ENCODE measurements at places on chromosomes 16 and 17.

DNA sequence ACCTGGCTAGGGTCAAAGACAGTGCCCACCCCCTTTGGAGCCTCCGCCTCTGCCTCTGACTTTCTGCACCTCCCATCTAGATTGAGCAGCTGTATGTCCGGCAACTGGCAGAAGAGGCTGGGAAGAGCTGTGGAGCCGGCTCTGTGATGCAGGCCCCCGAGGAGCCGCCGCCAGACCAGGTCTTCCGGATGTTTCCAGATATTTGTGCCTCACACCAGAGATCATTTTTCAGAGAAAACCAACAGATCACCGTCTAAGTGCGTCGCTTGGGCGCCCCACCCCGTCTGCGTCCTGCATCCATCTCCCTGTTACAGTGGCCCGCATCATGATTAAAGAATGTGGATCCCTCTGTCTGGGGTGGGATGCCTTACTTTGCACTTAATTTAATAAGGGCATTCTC lies 22.1 kb downstream of the IRF8 start:
- DNase-seq: no peak

DNA sequence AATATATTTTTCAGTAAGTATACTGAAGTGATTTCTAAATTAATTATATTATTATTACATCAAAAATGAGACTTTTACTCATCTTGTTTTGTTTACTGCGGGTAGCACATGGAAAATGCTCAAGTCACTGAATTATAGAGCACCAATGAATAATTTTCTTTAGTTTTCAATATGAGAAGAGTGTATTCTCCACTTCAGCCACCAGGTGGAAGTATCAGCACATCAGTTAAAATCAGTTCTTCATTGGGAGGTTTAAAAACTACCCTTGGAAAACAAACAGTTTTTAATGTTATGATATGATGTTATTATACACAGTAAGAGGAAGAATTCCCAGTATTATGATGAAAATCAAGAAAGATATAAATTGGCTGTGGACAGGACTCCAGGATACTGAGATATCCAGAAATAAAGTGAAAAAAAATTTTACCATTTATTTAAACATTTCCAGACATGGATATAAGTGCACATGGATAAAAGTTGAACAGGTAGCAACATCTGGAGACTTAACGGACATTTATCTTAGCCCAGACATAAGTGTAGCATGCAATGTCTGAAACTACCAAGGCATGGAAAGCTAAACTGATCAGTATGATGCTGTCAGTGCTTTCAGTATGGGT lies 467.3 kb downstream of the KCNJ2 start:
- DNase-seq: peak; percentile 10

GRCh38 chr17:40442392-40443195 lies 656 bp upstream of the IGFBP4 start:
- no peak for DNase-seq

- no peak for DNase-seq
Observed at GRCh38 chr17:68657166-68657565, 56.0 kb upstream of the FAM20A start.

DNA sequence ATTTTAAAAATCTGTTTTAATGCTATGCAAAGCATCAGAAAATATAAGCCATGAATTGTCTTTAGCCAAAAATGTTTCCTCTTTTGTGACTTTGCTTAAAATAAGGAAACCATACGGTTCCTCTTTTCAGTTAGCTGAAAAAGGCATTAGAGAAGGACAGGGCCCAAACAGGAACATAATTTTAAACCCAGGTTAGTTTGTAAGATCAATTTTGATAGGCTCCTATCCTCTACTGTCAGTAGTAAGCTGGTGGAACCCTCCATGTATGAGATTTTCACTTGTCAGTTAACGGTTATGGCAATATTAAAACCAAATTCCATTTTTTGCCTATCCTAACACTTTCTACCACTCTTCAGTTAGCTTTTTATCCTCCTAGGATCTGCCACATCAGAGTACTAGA lies 4.3 kb downstream of the EVI2B start:
- DNase-seq: no peak

DNA sequence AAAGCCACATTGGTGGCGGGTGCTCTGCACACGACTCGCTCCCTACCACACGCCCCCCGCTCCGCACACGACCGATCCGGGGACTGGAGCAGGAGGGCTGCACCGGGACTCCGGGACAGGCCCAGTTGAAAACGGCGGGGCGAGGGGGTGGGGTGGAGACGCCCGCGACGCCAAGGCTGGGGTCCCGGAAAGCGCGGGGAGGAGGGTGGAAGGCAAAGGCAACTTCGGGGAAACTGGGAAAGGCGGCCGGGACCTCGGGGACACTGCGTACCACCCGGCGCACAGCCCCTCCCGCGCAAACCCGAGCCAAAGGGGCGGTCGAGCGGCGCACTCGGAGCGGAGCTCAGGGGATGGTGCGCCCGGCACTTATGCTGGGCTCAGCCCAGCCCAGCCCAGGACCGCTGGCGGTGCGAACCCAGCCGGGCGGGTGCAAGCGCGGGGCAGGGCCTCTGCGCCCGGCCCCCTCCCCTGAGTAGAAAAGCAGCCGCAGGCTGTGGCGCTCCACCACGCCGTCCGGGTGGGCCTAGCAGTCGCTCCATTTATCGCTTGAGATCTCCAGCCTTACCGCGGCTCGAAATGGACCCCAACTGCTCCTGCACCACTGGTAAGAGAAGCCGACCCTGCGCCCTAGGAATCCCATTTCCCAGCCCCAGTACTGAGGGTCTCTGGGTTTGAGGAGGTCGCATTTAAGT lies at the start of gene MT1M:
TSS of gene MT1M (plus strand) at position 504 of the 692 bp plus-strand sequence. CDS start at position 577, 73 bp downstream.
- DNase-seq: no peak

DNA sequence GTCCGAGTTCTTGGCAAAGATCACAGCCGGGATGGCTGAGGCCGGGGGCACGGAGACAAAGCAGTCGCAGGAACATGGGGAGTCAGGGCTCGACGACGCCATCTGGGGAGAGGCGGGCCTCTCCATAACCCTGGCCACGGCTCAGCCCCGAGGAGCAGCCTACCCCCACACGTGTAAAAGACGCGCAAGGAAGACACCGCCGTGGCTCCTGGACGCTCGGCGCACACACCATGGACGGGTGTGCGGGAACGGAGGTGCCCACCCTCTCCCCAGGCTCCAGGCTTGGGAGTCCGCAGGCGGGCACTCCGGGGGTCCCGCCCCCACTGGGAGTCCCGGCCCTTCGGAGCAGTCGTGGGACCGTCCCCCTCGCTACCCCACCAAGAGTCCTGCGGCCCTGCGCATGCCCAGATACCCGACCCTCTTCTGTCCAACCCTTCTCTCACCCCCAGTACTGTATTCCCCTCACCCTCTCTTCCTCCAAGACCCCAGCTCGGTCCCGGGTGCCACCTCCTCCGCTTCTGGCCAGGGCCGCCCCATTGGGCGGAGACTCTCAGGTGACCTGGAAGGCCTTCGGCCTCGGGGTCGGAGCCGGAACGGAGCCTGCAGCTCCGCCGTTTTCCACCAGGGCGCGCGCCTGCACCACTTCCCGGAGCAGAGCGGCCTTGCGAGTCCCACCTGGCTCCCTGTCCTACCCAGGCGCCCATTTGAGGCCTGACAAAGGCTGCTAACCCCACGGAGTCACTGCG lies at the start of gene SCRN2:
TSS of gene SCRN2 (minus strand) at position 532 of the 746 bp plus-strand sequence. CDS start at position 102, 430 bp downstream.
- DNase-seq: peak; percentile 34

- peak; percentile 10 for DNase-seq
Observed at GRCh38 chr16:55842369-55843104, 9.6 kb upstream of the CES1 start.

DNA sequence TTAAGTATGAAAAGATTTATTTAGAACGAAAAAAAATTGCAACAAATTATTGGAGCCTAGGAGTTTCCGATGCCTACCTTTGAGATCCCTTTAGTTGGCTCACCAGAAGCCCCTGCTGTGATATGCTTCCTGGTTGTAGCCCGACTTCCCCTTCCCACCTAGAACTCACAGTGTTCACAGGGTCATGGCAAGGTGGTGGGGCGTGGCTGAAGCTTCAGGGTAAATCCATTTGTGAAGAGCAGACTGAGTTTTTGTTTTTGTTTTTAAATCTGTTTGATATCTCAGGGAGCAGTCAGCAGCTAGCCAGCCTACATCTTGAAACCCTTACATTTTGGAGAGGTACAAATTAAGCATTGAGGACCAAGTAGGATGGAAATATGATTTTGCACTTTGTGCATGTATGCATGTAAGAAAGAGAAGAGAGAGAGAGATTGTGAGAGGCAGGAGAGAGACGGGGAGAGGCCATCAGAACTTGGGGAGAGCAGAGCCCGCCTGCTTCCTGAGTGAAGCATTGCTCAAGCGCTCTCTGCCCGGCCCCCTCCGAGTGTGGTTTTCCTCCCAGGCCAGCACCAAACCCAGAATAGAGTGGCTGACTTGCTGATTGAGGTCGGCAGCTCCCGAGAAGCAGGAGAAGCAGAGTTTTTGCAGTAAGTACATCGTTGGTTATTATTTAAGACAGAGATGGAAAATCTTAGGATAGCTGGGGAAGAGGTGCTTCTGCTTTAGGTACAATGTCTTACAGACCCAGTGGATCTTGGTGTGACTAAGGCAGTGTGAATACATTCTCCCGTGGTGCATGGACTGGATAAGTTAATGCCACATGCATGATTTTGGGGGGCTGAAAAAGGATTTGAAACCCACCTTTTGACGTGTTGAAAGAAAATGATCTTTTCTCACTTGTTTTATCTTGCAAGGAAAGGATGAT lies 64.2 kb downstream of the SPECC1 start:
- no peak for DNase-seq

GRCh38 chr17:58329810-58330537 lies 1.4 kb upstream of the TSPOAP1 start:
- no peak for DNase-seq

- DNase-seq: no peak
Observed at GRCh38 chr16:10983159-10983558, 38.8 kb downstream of the CLEC16A start.

DNA sequence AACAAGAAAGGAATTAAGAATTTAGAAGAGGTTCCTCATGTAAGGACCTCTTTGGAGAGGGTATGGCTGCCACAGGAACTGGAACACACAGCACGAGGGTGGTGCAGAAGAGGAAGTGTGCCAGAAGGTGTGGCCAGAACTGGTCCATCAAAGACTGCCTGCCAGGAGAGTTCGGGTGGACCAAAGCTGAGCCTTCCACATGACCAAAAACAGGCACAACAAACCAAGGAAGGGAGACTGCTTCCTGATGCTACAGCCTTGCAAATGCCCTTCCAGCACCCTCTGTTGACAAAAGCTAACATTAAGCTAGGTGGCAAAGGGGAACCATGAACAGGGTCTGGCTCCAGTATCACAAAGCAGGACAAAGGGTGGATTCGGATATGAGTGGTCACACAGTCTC lies 125.8 kb upstream of the TMEM97 start:
- no peak for DNase-seq

DNA sequence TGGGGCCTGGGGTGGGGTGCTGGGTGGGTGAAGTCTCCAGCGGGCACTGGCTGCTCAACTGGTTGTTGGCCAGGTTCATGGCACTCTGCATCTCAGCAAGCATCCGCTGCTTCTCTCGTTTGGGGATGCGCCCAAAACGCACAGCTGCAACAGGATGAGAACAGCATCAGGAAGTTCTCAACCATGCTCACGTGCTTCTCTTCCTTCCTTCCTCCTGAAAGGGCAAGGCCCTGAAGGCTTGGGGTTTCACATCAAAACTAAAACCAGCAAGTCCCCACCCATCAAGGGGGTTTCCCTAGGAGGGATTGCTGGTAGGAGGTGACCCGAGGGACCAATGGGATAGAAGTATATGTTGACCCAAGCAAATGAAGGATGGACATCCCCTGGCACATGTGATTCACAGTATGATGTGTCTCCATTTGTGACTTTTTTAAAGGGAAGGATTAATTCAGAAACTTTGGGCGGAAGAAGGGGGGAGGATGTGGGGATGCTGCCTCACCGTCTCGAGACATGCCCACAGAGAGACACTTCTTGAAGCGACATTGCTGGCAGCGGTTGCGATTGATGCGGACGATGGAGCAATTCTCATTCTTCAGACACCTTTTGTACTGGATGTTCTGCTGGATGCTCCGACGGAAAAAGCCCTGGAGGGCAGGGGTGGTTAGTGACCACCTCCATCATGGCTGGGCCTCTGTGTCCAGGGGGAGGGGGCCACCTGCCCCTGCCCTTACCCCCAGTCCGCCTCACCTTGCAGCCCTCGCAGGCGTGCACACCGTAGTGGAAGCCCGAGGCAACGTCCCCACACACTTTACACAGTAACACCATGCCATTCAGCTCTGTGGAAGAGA lies 4.2 kb downstream of the NR1D1 start:
- no peak for DNase-seq

DNA sequence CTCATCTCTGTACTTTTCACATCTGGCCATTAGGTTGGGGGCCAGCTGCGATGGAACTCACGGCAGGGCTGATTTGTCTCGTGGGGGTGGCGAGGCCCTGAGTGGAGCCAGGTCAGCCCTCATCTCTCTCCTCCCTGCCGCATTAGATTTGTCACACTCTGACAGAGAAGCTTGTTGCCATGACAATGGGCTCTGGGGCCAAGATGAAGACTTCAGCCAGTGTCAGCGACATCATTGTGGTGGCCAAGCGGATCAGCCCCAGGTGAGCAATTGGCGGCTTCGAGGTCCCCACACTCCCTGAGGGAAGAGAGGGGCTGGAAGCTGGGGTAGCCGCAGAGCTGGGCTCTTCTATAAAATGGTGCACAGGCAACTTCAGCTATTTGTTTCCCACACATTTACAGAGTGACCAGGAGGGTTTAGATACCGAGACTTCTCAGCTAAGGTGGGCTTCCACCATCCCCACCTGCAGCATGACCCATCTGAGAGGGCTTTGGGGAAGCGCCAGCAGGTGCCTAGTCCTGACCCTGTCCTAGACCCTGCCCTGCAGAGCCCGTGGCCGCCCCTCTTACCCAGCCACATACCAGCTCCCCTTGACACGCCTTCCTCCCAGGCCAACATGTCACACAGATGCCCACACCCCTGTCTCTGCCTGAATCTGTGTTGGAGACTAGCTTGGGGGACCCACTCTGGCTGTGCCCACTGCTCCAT lies 8.4 kb downstream of the TMEM98 start:
- no peak for DNase-seq

- DNase-seq: no peak
Observed at GRCh38 chr17:50621574-50622031, 13.1 kb upstream of the ABCC3 start.

GRCh38 chr17:12328204-12328603 lies 307.5 kb downstream of the MAP2K4 start:
- DNase-seq: no peak

DNA sequence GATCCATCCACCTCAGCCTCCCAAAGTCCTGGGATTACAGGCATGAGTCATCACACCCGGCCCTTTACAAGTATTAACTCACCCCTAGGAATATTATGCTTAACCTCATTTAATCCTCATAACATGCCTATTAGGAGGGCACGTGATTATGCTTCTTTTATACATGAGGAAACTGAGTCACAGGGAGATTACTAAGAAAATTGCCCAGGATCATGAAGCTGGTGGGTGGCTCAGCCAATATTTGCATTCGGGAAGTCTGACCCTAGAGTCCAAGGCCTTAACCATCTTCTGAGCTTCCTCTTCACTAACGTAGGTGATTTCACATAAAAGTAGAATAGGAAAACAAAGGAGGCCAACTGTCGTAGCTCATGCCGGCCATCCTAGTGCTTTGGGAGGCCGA lies 19.0 kb upstream of the SNN start:
- DNase-seq: no peak

DNA sequence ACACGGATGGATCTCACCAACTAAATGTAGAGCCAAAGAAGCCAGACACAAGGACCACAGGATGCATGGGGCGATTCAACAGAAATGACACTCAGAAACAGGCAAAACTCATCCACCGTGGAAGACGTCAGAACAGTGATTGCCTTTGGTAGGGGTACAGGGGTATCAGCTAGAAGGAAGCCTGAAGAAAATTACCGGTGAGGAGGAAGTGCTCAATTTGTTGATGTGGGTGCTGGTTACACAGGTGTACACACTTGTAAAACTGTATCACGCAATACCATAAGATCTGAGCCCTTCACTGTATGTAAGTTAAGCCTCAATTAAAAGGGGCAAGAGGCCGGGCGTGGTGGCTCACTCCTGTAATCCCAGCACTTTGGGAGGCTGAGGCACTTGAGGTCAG lies 226.1 kb downstream of the C16orf78 start:
- no peak for DNase-seq
